HS-27A (cell line): ENCODE measurements at places on chromosomes 1 and 21.

DNA sequence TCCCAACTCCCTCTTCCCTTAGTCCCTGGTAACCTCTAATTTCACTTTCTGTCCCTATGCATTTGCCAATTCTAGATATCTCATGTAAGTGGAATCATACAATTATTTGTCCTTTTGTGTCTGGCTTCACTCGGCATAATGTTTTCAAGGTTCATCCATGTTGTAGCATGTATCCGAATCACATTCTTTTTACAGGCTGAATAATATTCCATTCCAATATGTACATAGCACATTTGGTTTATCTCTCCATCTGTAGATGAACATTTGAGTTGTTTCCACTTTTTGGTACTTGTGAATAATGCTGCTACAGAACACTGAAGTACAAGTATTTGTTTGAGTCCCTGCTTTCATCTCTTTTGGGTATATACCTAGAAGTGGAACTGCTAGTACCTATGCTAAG is 857 bp upstream of the LYPLAL1 start:
- no peak for DNase-seq

DNA sequence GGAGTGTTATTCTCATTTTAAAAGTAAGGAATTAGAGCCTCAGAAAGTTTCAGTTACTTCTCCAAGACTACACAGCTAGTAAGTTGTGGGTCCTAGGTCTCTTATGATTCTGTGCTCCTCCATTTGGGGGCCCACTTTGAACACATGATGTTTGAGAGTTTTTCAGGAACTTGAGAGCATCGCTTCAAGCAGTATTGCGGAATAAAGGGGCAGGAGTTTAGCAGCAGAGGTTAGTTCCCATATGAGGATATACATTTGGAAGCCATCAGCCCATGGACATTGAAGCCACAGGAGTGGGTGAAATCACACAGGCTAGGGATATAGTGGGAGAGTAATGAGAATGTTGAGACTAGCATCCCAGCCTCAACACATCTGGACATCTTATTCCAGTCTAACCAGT is 143.2 kb downstream of the RASAL2 start:
- no peak for DNase-seq

- DNase-seq, result no peak
Observed at GRCh38 chr1:68140536-68140935, 90.1 kb upstream of the DIRAS3 start.

- DNase-seq, result no peak
Observed at GRCh38 chr1:38151399-38151798, 104.8 kb upstream of the POU3F1 start.

DNA sequence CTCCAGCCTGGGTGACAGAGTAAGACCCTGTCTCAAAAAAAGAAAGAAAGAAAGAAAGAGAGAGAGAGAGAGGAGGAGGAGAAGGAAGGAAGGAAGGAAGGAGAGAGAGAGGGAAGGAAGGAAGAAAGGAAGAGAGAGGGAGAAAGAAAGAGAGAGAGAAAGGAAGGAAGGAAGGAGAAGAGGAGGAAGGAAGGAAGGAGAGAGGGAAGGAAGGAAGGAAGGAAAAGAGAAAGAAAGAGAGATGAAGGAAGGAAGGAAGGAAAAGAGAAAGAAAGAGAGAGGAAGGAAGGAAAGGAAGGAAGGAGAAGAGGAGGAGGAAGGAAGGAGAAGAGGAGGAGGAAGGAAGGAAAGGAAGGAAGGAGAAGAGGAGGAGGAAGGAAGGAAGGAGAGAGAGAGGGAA is 82.2 kb upstream of the ATP1B1 start:
- DNase-seq, result no peak

DNA sequence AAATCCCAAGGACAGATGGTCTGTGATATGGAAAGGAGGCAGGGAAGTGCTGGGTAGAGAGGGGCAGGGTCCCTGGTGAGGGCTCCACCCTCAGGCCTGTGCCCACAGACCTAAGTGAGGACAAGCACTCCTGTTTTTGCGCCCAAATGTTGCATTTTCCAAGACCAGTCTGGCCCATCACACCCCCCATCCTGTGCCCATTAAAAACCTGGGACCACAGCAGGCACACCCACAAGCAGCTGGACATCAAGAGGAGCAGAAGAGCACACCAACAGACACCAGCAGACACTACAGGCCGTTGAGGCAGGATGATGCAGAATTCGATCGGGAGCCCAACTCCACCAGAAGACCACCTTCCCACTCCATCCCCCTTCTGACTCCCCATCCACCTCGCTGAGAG is 72.8 kb downstream of the DMRTA2 start:
- no peak for DNase-seq
